ENCODE measurements at places on chromosomes 11 and 22.

DNA sequence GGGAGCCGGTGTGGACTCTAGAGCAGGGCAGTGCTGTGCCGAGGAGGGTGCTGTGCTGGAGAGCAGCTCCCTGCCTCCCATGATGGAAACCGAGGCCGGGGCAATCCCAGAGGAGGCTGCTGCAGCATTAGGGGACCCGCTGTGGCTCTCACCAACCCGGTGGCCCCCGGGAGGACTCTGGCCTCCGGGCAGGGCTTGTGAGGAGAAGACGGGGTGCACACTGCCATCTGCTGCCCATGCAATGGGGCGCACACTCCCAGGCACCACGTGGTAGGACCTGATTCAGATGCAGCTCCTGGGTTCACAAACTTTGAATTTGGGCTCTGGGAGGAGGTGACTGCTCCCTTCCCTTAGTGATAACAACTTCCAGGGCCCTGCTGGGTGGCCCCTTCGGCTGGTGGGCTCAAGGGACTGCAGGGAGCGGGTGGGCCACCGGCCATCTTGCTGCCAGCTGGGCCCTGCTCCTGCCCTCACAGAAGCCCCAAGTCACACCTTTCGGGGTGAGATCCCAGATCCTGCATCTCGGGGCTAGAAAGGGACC is 93.8 kb upstream of the FGF3 start:
- no peak for DNase-seq

- DNase-seq: no peak
Measured at GRCh38 chr11:4085575-4085974, 9.0 kb upstream of the RRM1 start.

DNA sequence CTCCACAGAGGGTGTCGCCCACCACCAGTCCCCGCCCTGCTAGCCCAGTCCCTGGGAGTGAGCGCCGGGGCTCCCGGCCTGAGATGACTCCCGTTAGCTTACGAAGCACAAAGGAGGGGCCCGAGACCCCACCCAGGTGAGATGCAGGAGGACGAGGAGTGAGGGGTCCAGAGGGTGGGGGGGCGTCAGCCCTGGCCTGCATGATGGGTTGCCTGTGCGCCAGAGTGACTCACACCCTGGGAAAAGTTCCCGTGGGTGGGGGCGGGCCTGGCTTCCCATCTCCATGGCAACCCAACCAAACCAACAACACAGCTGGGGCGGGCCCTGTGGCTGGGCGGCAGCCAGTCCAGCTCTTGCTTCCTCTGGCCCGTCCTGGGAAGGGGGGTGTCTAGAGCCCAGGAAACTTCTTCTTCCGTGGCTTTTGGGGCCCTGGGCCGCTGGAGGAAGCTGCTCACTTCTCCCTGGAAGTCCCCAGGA is 4.5 kb downstream of the GAS2L1 start:
- peak; percentile 5 for DNase-seq

GRCh38 chr11:118735203-118735602 is 55.8 kb upstream of the TREH start:
- DNase-seq: no peak

DNA sequence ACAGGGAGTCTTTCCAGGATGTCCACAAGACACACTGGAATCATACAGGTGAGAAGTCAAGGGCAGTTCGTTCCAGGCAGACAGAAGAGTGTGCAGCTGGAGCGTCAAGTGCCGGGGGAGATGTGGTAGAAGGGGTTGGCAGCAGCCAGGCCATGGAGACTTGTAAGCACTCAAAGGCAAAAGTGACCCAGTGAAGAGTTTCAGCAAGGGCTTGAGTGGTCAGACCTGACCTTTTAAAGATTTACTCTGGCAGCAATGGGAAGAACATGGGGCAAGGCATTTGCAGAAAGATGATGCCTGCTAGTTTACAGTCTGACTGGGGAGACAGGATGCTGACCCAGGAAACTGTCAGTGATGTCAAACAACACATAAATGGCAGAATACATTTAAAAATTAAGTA is 29.0 kb downstream of the P4HA3 start:
- no peak for DNase-seq

GRCh38 chr11:95711162-95711944 is 78.2 kb downstream of the FAM76B start:
- DNase-seq: no peak

GRCh38 chr11:126890561-126890960 is 110.0 kb downstream of the KIRREL3 start:
- no peak for DNase-seq

DNA sequence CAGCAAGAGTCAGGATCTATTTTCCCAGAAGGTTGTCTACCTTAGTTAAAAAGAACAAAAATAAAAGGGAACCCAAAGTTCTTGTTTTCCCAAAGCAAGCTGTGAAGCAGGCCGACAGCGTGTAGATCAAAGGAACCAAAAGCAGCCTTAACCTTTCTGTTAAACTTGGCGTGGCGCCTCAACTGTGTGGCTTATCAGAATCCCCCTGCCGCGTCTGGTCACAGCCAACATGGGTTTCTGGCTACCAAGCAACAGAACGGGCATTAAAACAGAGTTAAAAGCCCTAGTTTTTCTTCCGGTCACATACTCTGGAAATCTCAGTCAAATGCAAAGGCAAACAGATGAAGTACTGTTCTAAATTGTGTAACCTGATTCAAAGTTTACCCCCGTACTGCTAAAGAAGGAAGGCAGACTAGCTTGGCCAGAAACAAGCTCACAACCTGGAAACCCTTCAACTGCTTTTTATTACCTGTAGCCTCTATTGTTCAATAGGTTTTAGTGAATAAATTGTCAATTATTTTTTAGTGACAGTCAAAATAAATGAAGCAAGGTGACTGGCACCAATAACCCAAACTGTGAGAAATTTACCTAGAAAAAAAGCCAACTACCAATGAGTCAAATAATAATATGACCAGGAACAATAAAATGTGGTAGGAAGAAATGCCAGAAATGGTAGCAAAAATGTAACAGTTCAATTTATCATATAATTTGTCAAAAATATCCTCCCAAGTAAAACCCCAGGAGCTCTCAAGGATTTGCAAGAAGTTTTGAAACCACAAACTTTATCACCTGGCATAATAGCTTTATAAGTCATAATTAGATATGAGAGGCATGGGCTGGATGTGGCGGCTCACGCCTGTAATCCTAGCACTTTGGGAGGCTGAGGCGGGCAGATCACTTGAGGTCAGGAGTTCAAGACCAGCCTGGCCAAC is 21.4 kb downstream of the CHKA start:
- DNase-seq: peak; percentile 94

DNA sequence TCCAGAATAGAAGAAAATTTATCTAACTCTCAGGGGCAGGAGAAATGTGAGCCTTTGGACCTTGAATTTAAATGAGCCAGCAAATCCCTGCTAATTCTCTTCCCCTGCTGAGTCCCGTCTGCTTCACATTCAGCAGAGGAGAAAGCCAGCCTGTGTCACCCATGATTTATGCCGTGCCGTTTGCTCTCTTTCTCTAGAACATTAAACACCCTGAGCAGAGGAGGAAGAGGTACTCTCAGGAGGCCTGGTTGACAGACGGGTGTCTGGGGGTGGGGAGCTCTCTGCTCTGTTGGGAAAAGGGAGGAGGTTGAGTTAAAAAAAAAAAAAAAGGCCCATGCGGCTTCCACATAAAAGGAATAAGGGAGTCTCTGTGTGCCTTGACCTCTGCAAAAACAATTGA is 11.3 kb upstream of the MTMR3 start:
- peak; percentile 28 for DNase-seq

GRCh38 chr22:50481440-50482106 is at the start of gene ADM2:
ADM2 (plus strand) TSS chr22:50481543; CDS start chr22:50481848, 305 bp downstream.
- no peak for DNase-seq

DNA sequence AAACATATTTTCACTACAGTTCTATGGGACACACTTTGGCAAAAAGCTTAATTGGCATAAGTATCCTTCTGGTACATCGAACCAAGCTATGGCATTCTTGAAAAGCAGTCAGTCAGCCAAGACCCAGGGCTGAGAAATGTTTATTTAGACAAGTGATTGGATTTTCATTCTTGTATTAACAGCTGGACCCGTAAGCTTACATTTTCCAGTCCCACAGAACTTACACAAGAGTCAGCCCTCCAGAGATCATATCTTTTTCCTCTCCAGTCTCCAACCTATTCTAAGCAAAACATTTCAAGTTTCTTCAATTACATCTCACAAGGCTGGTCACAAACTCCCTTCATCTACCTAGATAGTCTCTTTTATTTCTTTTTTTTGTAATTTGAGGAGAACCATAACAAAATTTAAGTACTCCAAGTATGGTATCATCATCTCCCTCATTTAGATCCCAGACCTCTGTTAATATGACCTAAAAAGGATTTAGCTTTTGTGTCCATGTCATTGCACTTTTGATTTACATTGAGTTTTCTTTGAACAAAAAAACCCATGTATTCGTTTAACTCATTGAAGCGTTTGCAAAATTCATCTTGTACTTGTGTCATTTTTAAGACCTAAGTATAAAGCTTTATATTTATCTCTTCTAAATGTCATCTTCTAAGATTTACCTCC is 67.9 kb upstream of the GRK3 start:
- no peak for DNase-seq

- no peak for DNase-seq
Measured at GRCh38 chr11:82796998-82797961, 63.6 kb upstream of the FAM181B start.

- no peak for DNase-seq
Measured at GRCh38 chr11:79160791-79161403, 279.9 kb downstream of the TENM4 start.
